ENCODE measurements at places on chromosomes 7 and 10.

GRCh38 chr10:3033925-3034324 lies 33.4 kb upstream of the PFKP start:
- DNase-seq = no peak

DNA sequence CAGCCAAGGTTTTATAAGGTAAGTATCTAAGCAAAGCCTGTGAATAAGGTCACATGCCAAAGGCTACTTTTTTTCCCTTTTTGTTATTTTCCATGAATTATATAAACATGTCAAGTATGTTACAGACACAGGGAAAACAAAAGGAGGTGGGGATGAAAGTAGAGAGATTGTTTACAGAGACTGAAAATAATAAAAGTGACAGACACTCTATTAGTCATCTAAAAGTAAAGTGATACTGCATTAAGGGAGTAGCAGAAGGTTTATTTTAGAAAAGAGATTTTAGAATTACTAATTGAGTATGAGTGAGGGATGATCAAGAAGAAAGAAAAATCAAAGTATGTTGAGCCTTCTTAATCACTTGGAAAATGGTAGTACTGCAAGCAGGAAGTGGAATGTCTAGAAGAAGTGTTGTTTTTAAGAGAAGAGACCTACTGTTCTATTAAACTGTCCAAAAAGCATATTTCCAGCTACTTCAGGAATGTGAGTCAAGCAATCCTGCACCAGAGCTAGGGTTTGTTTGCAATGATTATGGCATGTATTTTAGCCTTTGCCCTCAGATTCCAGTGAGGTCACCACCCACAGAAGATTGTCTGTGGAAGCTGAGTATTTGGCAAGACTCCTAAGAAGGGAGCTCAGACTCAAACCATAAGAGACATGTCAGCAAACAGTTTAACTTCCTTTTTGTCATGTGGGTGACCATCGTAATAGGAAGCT lies 177.9 kb upstream of the PLXDC2 start:
- peak; percentile 94 for DNase-seq

DNA sequence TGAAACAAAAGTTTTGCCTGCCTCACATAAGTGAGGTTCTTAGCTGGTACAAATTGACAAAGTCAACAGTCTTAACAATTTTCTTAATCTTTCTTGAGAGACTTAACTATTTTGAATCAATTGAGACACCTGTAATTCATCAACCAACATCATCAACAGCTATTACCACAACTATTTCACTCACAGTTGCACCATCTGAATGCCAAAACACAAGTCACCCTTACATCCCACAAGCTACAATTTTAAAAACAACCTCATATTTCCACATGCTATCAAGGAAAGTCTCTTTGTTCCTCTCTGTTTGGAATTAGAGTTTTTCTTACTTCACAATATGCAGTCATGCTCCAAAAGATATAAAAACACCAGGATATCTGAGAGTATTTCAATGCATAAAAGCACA lies 4.9 kb downstream of the SMURF1 start:
- DNase-seq = no peak

DNA sequence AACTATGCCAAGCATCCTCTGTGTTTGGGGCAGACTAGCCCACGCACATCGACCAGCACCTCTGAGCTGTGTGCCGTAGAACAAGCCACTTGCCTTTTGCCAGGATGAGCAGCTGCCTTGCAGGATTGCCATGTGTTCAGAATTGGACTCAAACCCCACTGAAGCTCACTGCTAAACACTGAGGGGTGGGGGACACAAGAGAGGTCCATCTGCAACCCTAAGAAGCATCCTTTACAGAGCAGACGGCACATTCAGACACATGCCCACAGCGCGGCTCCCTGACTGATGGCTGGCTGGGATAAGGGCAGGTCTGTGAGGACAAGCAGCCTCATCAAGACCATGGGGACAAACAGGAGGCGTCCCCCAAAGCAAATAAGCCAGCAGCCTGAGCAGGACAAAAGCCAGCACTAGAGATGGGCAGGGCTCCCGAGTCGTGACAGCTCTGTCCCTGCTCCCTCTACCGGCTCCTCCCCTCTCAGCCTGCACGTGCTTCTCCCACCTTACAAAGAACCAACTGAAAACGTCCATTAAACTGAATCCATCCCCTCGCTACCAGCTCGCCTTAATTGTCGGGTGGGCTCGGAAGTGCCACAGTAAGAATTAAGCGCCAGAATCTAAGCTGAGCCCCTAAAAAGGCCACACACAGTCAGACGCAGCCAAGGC lies 114.2 kb downstream of the PRKAG2 start:
- no peak for DNase-seq

- DNase-seq = peak; percentile 14
Observed at GRCh38 chr10:77281719-77282118, 355.9 kb downstream of the KCNMA1 start.

DNA sequence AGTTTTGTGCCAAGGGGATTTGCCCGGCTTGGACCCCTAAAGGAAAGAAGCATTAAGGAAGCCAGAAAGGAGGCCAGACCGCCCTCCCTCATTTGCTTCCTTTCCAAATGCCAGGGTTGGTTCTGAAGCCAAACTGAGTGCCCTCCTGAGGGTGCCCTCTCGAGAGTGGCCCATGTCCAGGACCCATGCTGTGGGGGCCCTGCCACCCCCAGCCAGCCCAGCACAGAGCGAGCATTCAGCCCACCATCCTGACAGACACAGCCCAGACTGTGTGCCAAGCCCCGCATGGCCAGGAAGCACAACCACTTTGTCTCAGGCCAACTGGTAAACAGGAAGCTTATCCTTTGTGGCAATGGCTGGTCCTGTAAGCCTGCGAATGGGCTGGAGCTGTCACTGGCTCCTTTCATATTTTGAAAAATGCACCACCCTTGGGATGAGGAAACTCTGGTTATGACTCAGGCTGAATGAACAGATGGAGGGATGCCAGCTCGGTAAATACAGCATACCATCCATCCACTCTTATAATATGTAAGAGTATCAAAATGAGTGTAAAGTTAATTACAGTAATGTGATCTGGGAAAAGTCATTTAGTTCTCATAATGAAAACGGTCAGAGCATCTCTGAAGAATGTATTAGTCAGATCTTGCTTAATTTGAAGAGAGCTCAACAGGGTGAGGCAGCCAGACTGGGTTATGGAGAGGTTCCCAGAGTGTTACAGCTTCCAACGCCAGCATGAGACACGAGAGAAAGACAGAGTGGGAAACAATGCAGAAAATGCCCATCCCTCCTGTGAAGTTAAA lies 65.0 kb downstream of the STK17A start:
- DNase-seq = peak; percentile 91

GRCh38 chr7:38051311-38051710 lies 126.7 kb upstream of the STARD3NL start:
- DNase-seq = no peak

DNA sequence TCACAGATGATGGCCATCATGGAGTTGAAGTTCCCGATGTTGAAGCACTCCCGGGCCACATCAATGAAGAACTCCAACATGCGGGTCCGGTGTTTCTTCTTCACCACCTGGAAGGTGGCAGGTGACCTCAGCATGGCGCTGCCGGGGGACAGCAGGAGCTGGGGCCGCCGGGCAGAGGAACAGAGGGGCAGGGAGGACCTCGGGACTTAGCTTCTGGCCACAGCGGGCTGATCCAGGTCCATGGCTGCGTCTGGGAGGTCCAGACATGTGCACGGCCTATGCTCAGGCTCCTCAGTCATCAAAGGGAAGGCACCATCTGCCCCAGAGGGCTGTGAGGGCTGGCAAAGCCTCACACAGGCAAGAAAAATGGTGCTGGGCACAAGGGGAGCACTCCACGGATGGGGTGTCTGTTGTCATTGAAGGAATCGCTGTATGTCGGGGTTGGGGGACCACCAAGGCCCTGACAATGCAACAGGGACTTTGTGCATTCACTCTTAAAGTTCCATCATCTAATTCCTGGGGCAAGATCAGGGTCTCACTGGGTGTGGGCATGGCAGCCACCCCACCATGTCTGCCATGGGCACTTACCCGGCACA lies 60.9 kb downstream of the CSGALNACT2 start:
- no peak for DNase-seq

DNA sequence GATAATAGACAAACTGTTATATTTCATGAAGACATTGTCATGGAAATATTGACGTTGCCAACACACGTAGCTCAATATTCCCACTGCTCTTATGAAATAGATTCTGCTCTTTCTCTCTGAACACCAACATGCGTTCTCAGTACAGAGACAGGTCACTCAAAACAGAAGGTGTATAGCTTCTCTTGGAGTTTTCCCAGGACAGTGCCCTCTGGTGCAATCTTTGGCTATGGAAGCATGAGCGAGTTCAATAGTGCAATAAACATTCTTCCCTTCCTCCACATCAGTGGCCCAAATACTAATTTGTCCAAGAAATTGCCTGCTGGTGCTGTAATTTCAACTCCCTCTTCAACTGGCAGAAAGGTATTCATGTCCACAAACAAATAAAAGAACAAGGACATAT lies 145.3 kb downstream of the MAGI2 start:
- DNase-seq = no peak

- DNase-seq = peak; percentile 63
Observed at GRCh38 chr10:118562851-118563250, 32.6 kb downstream of the PRLHR start.

Measured in MV-4-11 (cell line).